EL (cell line): ENCODE measurements at places on chromosomes 11 and 22.

DNA sequence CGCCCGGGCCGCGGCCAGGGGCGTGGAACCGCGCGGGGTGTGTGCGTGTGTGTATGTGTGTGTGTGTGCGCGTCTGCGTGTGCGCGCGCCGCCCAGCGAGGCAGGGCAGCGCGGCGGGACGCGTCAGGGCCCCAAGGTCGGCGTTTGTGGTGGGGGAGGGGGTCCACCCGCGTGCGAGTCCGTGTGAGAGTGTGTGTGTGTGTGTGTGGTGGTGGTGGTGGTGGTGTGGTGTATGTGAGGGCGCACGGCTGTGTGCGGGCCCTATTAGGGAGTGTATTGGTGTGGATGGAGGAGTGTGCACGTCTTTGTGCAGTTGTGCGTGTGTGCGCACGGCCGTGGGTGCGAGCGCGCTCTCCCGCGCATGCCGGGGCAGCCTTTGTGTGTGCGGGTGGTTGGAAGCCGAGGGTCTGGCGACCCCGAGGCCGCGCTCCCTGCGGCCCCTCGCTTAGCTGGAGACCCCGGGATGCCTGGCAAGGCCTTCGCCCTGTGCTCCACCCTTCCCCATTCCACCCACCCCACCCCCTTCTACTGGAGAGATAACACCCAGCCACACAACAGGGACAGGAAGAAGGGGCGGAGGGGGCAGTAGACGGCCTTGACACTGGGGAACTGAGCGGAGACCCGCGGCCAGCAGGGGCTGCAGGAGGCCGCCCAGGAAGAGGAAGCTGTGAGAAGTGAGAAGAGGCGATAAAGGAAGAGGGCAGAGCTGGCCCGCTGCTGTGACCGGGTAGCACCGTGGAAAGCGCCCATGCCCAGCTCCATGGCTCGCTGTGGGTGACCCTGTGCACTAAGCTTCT lies 528 bp upstream of the ARRB1 start:
- DNase-seq: no peak

- DNase-seq: no peak
Observed at GRCh38 chr11:125397421-125397820, 98.6 kb downstream of the FEZ1 start.

DNA sequence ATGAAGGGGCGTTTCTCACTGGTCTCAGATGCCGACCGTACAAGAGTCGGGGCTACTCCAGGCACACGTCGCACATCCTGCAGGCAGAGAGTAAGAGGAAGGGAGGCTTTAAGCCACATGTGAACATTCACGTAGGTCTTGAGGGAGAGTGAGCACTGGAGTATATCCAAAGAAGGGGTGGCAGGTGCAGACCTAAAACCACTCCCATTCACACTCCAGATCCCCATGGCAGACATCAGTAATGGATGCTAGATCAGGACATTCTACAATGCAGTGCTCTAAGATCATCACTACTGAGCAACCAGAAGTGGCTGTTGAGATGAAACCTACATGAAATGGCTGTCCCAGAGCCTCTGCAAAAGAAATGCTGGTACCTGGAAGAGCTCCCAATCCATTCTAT lies 39.0 kb downstream of the WT1 start:
- DNase-seq: no peak

- DNase-seq: no peak
Observed at GRCh38 chr22:34255042-34255441, 334.8 kb upstream of the LARGE1 start.

- DNase-seq: no peak
Observed at GRCh38 chr11:102280245-102280833, 36.9 kb upstream of the BIRC3 start.

DNA sequence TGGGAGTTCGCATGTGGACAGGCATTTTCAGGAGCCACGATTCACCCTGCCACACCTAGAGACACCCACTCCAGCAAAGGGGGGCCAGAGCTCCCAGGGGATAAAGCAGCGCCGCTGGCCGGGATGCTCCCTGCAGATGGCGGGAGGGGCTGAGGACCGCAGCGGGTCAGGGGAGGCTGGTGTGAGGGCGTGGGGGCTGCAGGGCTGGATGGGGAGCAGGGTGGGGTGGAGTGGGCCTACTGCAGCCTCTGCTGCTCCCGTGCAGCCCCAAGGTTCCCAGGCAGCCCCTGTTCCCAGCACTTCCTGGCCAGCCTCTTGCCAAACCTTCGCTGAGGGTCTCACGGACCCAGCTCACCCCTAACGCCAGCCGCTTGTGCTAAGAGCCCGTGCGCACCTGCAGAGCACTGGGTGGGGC lies 13.0 kb downstream of the MUC5B start:
- no peak for DNase-seq

- peak; percentile 86 for DNase-seq
Observed at GRCh38 chr11:113384551-113384950, 3.0 kb upstream of the ANKK1 start.

DNA sequence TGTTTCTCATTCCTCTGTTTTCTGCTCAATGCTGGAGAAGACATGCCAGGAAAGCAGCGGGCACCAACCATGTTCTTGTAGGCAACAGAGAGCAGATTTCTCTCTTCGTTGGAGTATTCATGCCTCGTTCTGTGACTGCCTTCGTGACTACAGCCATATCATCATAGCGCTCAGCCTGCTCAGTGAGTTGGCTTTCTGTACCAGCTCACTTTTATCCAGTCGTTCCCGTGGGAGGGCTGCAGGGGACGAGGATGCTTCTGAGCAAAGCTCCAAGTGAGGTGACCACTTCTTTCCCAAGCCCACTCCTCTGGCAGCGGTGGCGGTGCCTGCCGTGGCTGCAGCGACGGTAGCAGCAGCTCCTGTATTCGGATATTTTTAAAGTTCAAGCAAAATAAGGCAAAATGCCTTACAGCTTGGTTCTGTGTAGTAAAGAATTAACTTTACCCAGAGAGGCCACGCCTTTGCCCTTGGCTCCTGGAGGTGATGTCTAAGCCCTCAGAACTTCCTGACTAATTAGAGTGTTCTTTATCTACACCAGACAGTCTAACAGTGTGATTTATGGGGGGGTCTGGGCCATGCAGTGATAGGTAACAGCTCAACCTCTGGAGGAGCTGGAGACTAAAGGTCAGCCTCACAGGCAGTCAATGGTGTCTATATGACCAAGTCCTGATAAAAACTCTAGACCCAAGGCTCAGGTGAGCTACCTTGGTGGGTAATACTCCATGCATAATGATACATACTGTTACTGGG lies 35.3 kb downstream of the LDHAL6A start:
- DNase-seq: no peak

GRCh38 chr11:87660926-87661660 lies 514.1 kb downstream of the RAB38 start:
- no peak for DNase-seq

GRCh38 chr11:73085189-73085875 lies 56.8 kb downstream of the FCHSD2 start:
- no peak for DNase-seq

DNA sequence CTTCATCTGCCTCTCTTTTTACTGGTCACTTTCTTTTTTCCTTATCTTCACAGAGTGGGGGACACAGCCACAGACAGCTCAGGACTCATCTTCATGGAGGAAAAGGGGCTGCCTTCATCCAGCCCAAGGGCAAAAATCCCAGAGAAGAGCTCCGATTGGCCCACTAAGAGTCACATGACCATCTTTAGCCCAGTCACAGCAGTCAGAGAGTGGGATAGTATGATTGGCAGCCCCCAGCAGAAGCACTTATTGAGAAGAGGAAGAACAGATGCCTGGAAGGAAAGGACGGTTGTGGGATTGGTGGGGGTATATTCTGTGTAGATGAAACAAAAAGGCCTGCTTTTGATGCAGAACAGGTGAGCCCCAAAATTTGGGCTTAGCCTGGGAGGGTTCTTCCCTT lies 77.8 kb downstream of the MN1 start:
- no peak for DNase-seq

DNA sequence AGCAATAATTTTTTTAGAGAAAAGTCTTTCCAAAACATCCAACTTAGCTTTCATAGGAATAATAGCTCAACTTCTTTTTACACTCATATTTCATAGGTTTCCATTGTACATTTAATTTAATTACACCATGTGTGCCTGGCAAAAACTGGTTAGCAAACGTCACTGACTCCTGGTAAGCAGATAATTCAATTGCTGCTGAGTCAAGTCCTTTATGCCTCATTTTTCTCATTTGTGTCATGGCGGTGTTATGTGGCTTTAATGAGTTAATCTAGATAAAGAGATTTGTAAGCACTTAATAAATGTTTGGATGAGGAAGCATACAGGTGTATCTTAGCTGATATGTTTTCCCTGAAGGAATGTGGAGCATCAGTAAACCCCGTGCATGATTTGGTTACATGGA lies 41.2 kb upstream of the PAK1 start:
- no peak for DNase-seq

DNA sequence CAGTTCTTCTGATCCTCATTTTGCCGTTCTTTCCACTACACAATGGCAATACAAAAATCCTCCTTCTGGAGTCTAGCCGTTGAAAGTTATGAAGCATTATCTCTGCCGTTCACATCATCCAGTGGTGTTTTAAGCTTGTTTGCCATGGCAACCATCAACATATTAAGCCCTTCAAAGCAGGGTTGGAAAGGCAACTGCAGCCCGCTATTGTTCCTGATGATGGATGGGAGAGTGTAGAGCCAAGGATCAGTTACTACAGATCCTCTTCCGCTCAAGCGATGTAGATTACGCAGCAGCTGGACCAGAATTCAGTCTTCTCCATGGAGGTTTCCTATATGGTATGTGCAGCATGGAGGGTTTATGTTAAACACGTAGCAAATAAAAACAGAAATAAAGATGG lies 352.7 kb downstream of the NTM start:
- no peak for DNase-seq

- peak; percentile 36 for DNase-seq
Observed at GRCh38 chr11:72642043-72642883, 32.0 kb downstream of the PDE2A start.

- DNase-seq: no peak
Observed at GRCh38 chr11:23404225-23405160, 544.2 kb upstream of the CCDC179 start.

- peak; percentile 45 for DNase-seq
Observed at GRCh38 chr11:97963528-97964331, 1057.0 kb upstream of the CNTN5 start.

- no peak for DNase-seq
Observed at GRCh38 chr11:74605403-74605802, 13.0 kb downstream of the POLD3 start.

DNA sequence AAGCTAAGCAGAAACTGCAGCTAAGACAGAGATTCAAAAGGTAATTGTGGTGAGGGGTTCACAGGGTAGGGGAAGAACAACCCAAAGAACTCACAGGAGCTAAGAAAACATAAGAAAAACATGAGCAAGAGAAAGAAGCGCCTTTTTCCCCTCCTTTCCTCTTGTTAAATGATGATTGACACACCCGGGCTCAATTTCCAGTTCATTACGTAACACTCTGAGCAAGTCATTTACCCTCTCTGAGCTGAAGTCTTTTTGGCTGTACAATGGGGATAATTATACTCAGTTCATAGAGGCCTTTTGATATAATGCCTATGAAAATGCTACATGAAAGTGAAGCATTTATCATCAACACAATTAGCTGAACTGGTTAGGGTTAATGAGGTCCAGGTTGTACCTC lies 17.2 kb downstream of the LRP4 start:
- DNase-seq: no peak

GRCh38 chr11:128022007-128022368 lies 565.4 kb downstream of the ETS1 start:
- DNase-seq: peak; percentile 61

- no peak for DNase-seq
Observed at GRCh38 chr11:112469376-112469775, 208.7 kb upstream of the PLET1 start.

- no peak for DNase-seq
Observed at GRCh38 chr11:20373568-20374209, 10.2 kb downstream of the HTATIP2 start.

DNA sequence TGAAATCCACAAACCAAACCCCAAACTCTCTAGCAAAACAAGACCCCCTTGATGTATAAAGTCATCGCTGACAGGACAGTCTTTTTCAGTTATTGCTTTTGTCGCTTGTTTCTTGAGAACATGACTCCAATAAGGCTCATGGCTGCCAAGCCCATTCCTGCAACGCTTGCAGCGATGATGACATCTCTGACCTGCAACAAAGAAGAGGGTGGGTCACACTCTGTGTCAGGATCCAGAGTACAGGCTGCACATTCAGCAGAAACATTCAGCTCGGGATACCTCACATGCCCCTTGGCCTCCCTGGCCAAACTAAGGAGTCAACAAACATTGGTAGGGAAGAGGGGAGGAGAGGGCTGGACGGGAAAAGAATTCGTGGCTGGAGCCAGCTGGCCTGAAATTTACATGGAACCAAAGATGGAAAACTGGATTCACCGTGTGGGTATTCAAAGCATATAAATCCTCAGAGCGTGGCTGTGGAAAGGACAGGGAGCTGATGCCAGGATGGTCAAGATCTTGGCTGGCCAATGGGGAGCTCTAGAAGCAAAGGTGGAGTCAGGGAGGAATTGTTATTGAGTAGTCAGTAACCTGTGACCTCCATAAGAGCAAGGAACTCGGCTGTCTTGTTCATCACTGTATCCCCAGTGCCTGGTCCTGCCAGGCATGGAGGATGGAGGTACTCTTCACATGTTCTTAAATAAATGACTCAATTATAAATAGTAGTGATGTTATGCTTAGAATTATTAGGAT lies 11.8 kb upstream of the PLAAT2 start:
- no peak for DNase-seq

- DNase-seq: no peak
Observed at GRCh38 chr11:33926671-33927552, 35.0 kb upstream of the LMO2 start.

DNA sequence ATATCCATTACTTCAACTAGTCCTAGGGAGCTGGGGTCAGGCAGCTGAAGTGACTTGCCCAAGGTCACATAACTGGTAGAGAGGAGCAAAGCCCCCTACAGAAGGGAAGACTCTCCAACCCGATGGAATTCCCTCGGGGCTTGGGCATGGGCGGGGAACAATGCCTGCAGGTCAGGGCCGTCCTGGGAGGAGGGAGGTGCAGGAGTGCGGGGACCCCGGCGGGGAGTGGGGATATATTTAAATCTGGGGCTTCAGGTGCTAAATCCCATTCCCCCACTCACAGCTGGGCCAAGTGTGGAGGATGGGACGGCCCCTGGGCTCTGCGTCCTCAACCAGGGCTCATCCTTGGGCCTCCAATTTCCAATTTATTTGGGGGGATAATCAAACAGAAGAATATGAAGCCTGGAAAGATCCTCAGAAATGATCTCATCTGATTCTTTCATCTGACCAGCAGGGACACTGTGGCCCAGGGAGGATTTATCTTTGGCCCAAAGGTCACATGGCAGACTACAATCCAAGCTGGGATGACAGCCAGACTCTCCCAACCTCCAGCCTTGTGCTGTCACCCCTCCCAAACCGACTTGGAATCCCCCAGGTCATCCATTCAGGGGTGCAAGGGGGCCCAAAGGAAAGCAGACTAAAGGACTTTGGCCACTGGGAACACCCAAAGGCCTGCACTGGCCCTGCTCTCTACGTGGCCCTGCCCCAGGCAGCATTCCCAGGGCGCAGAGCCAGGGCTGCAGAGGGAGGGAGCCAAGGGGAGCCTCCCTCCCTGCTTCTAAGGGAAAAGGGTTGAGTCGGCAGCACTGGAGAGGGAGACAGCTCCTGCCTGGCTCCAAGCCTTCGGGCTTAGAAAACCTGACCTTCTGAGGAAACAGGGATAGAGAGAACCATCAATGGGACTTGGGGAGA lies 8.7 kb upstream of the C1QTNF6 start:
- peak; percentile 92 for DNase-seq
